ENCODE measurements at places on chromosomes 1 and 21.

DNA sequence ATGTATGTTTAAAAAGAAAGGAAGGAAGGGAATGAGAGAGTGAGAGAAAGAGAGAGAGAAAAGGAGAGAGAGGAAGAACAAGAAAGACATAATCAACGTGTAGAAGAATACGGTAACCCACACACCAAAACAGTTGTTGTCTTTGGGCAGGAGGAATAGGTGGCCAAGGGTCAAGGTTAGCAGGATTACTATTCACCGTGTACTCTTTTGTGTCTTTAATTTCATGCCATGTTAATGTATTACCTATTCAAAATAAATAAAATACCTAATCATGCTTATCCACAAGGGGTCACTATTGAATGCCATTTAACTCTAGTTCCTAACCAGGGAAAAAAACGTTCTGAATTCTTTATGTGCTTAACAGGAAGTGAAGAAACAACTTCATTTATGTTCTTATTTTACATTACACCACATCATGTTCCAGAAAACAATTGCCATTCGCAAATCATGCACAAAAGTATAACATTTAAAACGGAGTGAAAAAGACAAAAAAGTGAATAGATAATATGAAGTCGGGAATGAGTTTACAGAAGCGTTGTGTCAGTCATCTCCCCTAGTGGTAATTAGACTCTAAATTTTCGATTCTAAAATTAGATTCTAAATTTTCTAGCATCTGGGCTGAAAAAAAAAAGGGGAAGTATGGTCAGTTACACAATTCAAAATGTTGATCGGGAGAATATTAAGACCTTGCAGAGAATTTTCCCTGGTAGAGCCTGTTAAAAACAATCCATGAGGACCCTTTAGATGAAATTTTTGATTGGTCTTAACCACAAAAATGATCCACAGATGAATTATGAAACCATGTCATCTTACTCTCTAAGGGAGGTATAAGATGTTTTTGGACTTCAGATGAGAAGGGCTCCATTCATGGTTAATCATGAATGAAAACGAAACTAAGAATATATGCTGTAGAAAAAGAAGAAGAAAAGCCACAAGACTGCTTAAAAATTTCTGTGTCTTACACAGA is 700 bp upstream of the KMO start:
- DNase-seq: peak; percentile 77
- H3K27ac ChIP-seq: peak overlapping the region; percentile 98
- H3K36me3 ChIP-seq: no peaks in the 10 kb centered on the region

DNA sequence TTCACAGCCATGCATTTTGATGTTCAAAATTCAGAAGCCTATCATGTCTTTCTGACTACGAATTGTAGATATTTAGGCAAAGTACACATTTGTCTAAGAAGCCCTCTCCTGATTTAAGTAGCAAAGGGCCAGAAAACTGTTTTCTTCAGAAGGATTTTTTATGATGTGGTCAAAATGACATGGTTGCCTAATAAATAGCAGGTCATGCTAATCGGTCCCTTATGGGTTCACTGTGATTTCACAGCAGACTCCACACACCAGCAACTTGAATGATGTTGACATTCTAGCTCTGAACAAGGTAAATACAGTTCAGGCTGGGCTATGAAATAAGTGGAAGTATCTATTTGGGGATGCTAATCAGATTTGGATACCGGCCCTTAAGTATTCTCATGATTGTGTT is 178.7 kb upstream of the DPYD start:
- no peaks in the 10 kb centered on the region for H3K4me1 ChIP-seq
- H3K27me3 ChIP-seq: no peaks in the 10 kb centered on the region
- no peak for DNase-seq
- no peaks in the 10 kb centered on the region for H3K36me3 ChIP-seq

GRCh38 chr1:63407002-63407401 is 39.6 kb downstream of the ALG6 start:
- no peaks in the 10 kb centered on the region for H3K4me1 ChIP-seq
- no peak overlapping the region for H3K4me3 ChIP-seq
- peaks cover 67% of the 10 kb centered on the region for H3K36me3 ChIP-seq
- DNase-seq: no peak
- no peak overlapping the region for H3K27ac ChIP-seq

DNA sequence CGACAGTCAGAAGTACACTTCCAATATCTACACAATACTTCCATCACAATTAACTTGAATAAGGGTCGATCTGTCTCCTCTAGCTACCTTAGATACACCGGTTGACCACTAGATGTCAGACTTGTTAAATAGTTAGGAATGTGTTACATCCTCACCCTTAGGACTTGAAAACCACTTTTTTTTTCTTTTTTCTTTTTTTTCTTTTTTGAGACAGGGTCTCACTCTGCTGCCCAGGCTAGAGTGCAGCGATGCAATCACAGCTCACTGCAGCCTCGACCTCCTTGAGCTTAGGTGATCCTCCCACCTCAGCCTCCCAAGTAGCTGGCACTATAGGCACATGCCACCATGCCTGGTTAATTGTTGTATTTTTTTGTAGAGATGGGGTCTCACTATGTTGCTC is 120.4 kb upstream of the GREM2 start:
- no peak overlapping the region for H3K4me3 ChIP-seq
- DNase-seq: no peak
- no peaks in the 10 kb centered on the region for H3K27me3 ChIP-seq
- no peak overlapping the region for H3K27ac ChIP-seq
- no peaks in the 10 kb centered on the region for H3K4me1 ChIP-seq
- H3K36me3 ChIP-seq: no peaks in the 10 kb centered on the region

- H3K27ac ChIP-seq: no peak overlapping the region
- no peaks in the 10 kb centered on the region for H3K36me3 ChIP-seq
- DNase-seq: no peak
- H3K4me1 ChIP-seq: no peaks in the 10 kb centered on the region
Observed at GRCh38 chr1:187985897-187986654, 1157.3 kb downstream of the PLA2G4A start.

- no peak for DNase-seq
- peaks cover 4% of the 10 kb centered on the region for H3K36me3 ChIP-seq
Observed at GRCh38 chr1:7768583-7768982, 2.5 kb upstream of the VAMP3 start.

- no peak overlapping the region for H3K27ac ChIP-seq
- H3K4me1 ChIP-seq: peaks cover 18% of the 10 kb centered on the region
- no peaks in the 10 kb centered on the region for H3K36me3 ChIP-seq
Observed at GRCh38 chr1:38818175-38818976, 41.2 kb downstream of the RRAGC start.

DNA sequence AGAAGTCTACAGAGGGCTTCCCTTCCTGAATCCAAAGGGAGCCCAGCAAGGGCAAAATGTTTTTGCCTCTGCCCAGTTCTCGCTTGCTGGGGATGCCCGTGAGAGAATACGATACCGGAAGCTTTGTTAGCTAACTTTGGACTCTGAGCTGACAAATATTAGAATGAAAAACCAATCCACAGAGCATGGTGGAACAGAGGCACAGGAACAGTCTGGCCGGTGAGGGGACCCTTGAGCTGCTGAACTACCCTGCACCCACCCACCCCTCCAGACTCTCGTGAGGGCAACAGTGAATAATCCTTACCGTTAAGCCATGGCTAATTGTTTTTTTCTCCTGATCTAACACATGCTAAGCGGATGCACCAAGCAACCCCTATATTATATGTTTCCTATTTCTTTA is 76.3 kb upstream of the AKT3 start:
- no peak for DNase-seq
- H3K4me1 ChIP-seq: peaks cover 23% of the 10 kb centered on the region
- H3K4me3 ChIP-seq: no peak overlapping the region
- H3K27me3 ChIP-seq: no peaks in the 10 kb centered on the region
- H3K27ac ChIP-seq: no peak overlapping the region

DNA sequence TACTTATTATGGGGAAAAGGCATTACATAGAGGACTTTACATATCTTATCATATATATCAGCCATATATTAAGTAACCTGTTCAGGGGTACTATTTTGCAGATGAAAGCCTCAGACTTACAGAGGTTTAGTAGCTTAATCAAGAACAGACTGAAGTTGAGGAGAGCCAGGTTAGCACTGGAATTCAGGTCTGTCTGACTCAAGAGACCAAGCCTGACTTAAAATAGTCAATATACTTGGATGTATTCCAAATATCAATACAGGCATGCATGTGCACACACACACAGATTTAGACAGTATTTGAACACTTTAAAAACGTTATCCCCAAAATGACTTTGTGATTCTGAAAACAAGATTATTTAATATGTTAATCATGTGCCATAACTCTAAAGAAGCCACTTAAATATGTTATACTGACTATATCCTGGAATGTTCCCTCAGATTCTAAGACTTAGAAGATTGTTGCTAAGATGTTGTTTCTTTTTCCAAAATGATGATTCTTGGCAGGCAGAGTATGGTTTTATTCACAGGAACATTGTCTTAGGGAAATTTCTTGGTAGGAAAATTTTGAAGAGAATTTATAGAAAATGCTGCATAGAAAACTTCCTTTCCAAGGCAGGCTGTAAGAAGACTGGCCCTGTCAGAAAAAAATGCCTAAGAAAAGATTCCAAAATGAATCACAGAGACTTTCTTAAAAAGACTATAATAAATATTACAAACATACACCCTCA is 61.6 kb downstream of the ADAMTS1 start:
- H3K27ac ChIP-seq: no peak overlapping the region
- no peaks in the 10 kb centered on the region for H3K4me1 ChIP-seq
- no peak overlapping the region for H3K4me3 ChIP-seq
- no peak for DNase-seq

DNA sequence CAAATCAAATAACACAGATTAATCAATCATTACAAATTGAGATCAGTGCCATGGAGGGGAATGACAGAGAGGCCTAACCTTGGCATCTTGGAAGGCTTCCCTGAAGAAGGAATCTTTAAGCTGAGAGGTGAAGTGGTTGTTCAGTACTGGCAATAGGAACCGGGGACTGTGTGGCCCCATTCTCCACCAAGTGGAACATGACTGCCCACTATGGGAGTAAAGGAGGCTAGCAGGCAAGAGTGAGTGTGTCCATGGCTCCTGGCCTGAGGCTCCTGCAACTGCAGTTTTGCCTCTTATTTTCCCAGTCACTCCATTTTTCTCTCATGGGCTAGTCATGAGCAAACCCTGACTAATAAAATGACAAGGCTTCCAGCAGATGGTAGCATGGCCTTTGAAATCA is 112.2 kb upstream of the GJB5 start:
- H3K27me3 ChIP-seq: no peaks in the 10 kb centered on the region
- H3K36me3 ChIP-seq: no peaks in the 10 kb centered on the region
- H3K27ac ChIP-seq: no peak overlapping the region
- H3K4me1 ChIP-seq: no peaks in the 10 kb centered on the region
- DNase-seq: no peak

- peak overlapping the region; percentile 34 for H3K4me3 ChIP-seq
- no peak for DNase-seq
- no peaks in the 10 kb centered on the region for H3K4me1 ChIP-seq
- H3K27ac ChIP-seq: no peak overlapping the region
- H3K27me3 ChIP-seq: peaks cover 53% of the 10 kb centered on the region
- H3K36me3 ChIP-seq: no peaks in the 10 kb centered on the region
Observed at GRCh38 chr1:179586107-179586823, 5.4 kb upstream of the TDRD5 start.

GRCh38 chr1:71273334-71273733 is 192.5 kb upstream of the ZRANB2 start:
- H3K4me1 ChIP-seq: no peaks in the 10 kb centered on the region
- H3K36me3 ChIP-seq: no peaks in the 10 kb centered on the region
- H3K4me3 ChIP-seq: no peak overlapping the region
- no peak for DNase-seq
- H3K27ac ChIP-seq: no peak overlapping the region
- H3K27me3 ChIP-seq: no peaks in the 10 kb centered on the region

DNA sequence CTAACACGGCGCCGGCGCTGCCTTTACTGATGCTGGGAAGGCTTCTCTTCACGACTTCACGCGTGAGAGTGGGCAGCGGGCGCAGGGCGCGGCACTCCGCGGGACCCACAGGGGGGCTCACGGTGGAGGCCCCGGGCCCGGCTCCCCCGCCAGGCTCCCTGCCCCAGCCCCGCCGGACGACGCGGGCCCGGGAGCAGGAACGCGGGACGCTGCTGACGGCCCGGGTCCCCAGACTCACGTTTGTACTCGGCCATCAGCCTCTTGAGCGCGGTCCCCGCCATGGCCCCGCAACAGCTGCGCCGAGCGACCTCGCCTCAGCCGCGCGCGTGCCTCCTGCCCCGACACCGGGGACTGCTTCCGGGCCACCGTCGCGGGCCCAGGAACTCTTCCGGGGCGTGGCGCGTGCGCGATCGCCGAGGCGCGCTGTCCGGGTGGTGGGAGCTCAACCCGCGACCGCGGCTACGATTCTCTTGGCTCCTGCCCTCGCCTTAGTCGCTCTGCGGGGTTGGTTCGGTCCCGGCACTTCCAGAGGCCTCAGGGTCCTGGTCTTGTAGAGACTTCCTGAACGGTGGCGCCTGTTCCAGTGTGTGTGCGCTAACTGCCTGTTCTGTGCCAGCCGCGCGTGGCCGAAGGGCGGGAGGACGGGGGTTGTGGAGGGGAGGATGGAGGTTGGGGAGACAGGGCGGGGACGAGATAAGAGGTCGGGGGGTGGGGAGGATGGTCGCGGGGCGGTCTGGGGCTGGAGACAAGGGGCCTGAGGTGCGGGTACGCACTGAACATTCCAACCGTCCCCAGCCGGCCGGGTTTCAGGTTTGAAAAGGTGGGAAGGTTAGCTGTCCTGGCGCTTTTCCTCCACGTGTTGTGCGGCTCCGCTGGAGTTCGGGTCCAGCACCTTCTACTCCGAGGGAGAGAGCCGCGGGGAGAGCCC is at the start of gene UBE2G2:
UBE2G2 (minus strand) TSS at position 353 of the 928 bp plus-strand sequence; CDS start at position 281, 72 bp downstream.
- H3K36me3 ChIP-seq: peaks cover 55% of the 10 kb centered on the region
- DNase-seq: peak; percentile 76
- peak within 1 kb of the TSS; percentile 65 for H3K4me3 ChIP-seq

DNA sequence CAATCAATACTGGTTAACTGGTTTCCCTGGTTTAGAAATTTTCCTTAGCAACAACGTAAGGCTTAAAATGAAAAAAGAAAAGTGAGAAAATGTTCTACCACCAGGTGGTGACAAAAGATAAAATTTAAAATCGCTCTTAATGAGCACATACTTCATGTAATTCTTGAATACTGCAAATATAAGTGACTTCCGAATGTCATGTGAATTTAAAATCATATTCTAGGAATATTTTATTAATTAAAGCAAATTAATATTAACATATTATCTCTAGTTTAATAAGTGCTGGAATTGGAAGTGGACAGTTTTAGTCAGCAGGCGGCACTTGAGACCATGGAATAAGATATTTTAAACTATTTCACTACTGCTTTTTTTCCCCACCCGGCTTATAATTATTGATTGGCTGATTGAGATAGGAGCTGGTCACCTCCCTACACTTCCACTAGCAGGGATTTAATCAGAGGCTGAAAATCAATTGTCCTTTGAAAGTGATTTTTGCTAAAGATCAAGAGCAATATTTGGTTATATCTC is 5.0 kb upstream of the ADAMTS1 start:
- peak; percentile 40 for DNase-seq
- H3K36me3 ChIP-seq: no peaks in the 10 kb centered on the region
- peaks cover 15% of the 10 kb centered on the region for H3K4me1 ChIP-seq
- no peak overlapping the region for H3K4me3 ChIP-seq
- peaks cover 40% of the 10 kb centered on the region for H3K27me3 ChIP-seq

- no peak overlapping the region for H3K27ac ChIP-seq
- no peaks in the 10 kb centered on the region for H3K27me3 ChIP-seq
Observed at GRCh38 chr21:26061437-26061836, 109.1 kb downstream of the APP start.

- H3K4me3 ChIP-seq: no peak overlapping the region
- H3K27ac ChIP-seq: no peak overlapping the region
- DNase-seq: no peak
- H3K4me1 ChIP-seq: no peaks in the 10 kb centered on the region
Observed at GRCh38 chr1:196669693-196670092, 17.9 kb downstream of the CFH start.

- no peak overlapping the region for H3K27ac ChIP-seq
- H3K27me3 ChIP-seq: no peaks in the 10 kb centered on the region
- H3K4me3 ChIP-seq: no peak overlapping the region
- peaks cover 24% of the 10 kb centered on the region for H3K4me1 ChIP-seq
Observed at GRCh38 chr1:168498956-168499687, 44.7 kb downstream of the XCL2 start.
